ENCODE measurements at places on chromosomes 1 and 21. TPM values are rescaled to one million over a fixed set of nuclear protein-coding genes. Genes with fewer than 3 reads are reported as not detected.

FAM72A gene
- total RNA-seq, result 11.2 TPM

VWA1 gene
- total RNA-seq, result 18.3 TPM

TNFRSF14 gene
- total RNA-seq, result 0.09 TPM

YIPF1 gene
- 12.5 TPM for total RNA-seq

EDARADD gene
- total RNA-seq, result 3.4 TPM

CFHR1 gene
- total RNA-seq, result 0.20 TPM

BEND5 gene
- not detected for total RNA-seq

AADACL4 gene
- not detected for total RNA-seq

RIPK4 gene
- 16.3 TPM for total RNA-seq

S100A9 gene
- 1.1 TPM for total RNA-seq

TMPRSS2 gene
- not detected for total RNA-seq

TAL1 gene
- 0.02 TPM for total RNA-seq

CD1C gene
- not detected for total RNA-seq

GSTM3 gene
- 21.9 TPM for total RNA-seq

PCP4 gene
- not detected for total RNA-seq

KRTAP21-2 gene
- total RNA-seq, result not detected

TMEM39B gene
- 14.1 TPM for total RNA-seq

SLC22A15 gene
- 0.93 TPM for total RNA-seq

LRRC71 gene
- total RNA-seq, result 0.21 TPM

FCRL2 gene
- not detected for total RNA-seq

CYP4Z1 gene
- total RNA-seq, result not detected

CD247 gene
- total RNA-seq, result 0.07 TPM

SLC25A34 gene
- 0.31 TPM for total RNA-seq

PCP4L1 gene
- 0.13 TPM for total RNA-seq

CD164L2 gene
- not detected for total RNA-seq

ZNF648 gene
- not detected for total RNA-seq

RNU5D-1 gene
- not detected for total RNA-seq

TSSK3 gene
- not detected for total RNA-seq

NFYC gene
- 39.4 TPM for total RNA-seq

ADAMTS5 gene
- total RNA-seq, result not detected

PLA2G5 gene
- total RNA-seq, result not detected

ETV3L gene
- total RNA-seq, result not detected

CD1D gene
- total RNA-seq, result not detected

CRP gene
- not detected for total RNA-seq

DDR2 gene
- total RNA-seq, result 0.37 TPM

Measured in A549 treated with CORT108297 at 1 μM for 4 hours (cell line).